Glomerular endothelial cell (primary cell): ENCODE measurements at places on chromosomes 1 and 21. TPM values are rescaled to one million over a fixed set of nuclear protein-coding genes. Genes with fewer than 3 reads are reported as not detected.

Gene DNASE2B
- not detected in 2 replicates for total RNA-seq

Gene TSPAN1
- total RNA-seq, result 2.3 and 8.9 TPM in 2 replicates

Gene VWA1
- 21.4 and 34.8 TPM in 2 replicates for total RNA-seq

Gene NLRP3
- total RNA-seq, result 0.58 and 1.0 TPM in 2 replicates

Gene PDPN
- 4.2 and 14.8 TPM in 2 replicates for total RNA-seq
